SIG-M5 (cell line): ENCODE measurements at places on chromosomes 5 and 9.

DNA sequence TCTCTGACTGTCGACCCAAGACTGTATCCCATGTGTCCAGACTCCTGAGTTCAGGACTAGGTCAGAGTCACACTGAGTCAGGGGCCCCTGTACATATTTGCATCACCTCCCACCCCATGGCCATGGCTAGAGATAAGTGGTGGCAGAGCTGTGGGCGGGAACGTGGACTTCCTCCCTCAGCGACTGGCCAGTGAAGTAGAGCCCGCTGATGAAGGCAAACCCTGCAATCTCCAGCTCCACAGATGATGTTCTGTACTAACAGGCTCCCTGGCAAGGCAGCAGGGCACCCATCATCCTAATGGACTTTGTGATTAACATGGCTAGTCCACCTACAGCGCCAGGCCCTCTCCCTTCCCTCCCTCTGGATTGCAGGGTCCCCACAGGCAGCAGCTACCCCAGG is 110.5 kb upstream of the LRRTM2 start:
- no peak for DNase-seq

DNA sequence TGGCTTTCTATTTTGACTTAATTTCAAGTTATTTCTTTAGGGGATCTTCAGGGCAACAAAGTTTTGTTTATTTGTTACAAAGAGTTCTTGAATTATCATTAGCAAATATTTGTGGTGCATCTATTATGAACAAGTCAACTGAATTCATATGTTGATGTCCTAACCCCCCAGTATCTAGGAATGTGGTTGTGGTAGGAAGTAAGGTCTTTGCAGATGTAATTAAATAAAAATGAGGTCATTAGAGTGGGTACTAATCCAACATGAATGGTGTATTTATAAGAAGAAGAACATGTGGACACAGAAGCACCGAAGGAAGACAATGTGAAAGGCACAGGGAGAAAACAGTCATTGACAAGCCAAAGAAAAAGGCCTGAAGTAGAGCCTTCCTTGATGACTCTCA is 474.0 kb upstream of the DAB2 start:
- DNase-seq = no peak

DNA sequence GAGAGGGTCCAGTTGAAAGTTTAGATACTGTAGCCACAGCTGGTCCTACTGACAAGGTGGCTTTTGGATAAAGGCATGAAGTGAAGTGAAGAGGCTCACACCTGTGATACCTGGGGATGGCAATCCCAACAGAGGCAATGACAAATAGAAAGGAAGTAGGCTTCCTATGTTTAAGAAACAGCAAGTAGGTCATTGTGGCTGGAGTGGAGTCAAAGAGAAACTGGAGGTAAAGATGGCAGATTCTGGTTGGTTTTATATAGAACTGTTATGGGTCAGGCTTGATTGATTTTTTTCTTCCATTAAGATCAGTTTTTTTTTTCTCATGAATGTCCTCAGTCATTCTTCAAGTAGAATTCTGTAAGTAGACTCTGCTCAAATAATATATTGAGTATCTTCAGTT is 79.5 kb downstream of the ANXA1 start:
- no peak for DNase-seq

DNA sequence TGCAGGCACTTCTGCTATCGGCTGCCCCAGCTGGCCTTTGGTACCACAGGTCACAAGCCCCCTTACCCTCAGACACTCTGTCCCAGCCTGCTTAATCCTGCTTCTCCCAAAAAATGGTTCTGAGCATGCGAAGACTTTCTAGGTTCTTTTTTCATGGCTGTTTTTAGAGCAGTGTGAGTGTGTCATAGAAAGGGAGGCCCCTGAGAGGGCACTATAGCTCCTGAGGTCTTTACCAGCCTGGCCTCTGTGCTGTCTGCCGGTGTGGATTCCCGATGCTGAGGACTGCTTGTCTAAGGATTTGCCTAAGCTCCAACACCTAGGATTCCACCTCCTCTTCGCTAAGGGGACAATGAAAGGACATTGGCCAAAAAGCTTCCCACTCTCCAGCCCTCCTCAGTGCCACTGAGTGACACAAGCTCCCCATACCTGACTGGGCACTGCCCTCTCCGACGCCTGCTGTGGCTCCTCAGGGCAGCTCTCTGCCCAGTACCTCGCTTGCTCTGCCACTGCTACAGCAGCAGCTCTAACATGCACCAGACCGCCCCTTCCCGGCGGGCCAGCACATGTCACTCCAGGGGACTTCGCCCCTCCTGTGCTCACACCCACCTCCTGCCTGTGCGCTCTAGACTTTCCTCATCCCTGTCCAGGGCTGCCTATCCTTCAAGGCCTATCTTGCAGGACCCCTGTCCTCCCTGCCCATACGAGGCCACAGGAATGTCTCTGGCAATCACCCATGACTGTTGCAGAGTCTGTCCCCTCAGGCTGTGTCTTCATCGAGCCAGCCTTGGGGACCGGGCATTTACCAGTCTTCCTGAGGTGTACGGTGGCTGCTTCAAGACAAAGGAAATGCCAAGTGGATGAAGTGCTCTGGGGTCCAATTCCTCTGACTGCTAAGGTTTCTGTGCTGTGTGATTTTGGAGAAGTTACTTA is 21.0 kb downstream of the MACROH2A1 start:
- DNase-seq = no peak
